Activated T-cell treated with anti-CD3 and anti-CD28 coated beads for 1 hour (primary cell): ENCODE measurements at places on chromosomes 4 and X.

DNA sequence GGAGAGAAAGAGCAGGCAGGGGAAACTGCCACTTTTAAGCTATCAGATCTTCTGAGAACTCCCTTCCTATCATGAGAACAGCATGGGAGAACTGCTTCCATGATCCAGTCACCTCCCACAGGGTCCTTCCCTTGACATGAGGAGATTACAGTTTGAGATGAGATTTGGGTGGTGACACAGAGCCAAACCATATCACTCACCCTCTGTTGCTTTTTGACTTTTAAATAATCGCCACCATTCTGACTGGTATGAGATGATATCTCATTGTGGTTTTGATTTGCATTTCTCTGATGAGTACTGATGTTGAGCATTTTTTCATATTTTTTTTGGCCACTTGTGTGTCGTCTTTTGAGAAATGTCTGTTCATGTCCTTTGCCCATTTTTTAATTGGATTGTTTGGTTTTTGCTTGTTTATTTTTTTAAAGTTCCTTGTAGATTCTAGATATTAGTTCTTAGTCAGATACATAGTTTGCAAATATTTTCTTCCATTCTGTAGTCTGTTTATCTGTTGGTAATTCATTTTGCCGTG, 6.5 kb upstream of the PAQR3 start:
- no peak for DNase-seq

GRCh38 chr4:108193886-108194672, 25.3 kb upstream of the LEF1 start:
- DNase-seq, result no peak

- DNase-seq, result no peak
Observed at GRCh38 chr4:148173397-148174017, 268.7 kb downstream of the NR3C2 start.

- no peak for DNase-seq
Observed at GRCh38 chr4:181968371-181968770, 274.8 kb upstream of the TENM3 start.

- no peak for DNase-seq
Observed at GRCh38 chrX:103201041-103201440, 13.9 kb upstream of the BEX4 start.

DNA sequence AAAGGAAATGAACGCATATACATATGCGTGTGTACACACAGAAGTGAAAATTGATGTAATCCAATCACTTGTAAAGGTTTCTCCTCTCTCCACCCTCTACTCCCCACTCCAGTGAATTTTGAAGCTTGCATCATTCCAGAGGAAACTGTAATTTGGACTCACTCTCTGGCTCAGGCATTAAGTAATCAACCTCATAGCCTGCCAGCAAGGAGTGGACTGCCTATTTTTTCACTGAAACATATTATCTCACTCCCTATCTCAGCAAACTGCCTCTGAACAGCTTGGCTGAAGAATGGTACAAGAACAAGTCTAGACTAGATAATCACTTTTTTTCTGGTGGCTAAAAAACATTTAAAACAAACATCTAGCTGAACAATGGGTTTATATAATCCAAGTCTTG, 124.2 kb downstream of the C4orf51 start:
- DNase-seq, result no peak

GRCh38 chr4:11605597-11605996, 176.9 kb upstream of the HS3ST1 start:
- no peak for DNase-seq

DNA sequence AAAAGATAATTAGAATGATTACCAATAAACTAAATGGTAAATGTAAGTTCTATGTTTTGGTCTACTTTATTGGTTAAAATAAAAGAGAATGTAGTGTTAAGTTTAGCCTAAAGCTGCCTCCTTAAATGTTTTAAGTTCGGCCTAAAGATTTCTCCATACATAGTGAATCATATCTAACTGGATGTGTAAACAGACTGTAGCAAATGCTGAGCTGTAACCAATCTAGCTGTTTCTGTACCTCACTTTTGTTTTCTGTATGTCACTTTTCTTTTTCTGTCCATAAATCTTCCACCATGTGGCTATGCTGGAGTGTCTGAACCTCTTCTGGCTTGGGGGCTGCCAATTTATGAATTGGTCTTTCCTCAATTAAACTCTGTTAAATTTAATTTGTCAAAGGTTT, 121.2 kb downstream of the TBCK start:
- no peak for DNase-seq

- DNase-seq, result no peak
Observed at GRCh38 chr4:7206911-7207567, 14.7 kb downstream of the SORCS2 start.

GRCh38 chr4:163473576-163473975, at the start of gene TKTL2:
TSS of gene TKTL2 (minus strand) at chr4:163473754. CDS start at chr4:163473734, 20 bp downstream.
- no peak for DNase-seq

DNA sequence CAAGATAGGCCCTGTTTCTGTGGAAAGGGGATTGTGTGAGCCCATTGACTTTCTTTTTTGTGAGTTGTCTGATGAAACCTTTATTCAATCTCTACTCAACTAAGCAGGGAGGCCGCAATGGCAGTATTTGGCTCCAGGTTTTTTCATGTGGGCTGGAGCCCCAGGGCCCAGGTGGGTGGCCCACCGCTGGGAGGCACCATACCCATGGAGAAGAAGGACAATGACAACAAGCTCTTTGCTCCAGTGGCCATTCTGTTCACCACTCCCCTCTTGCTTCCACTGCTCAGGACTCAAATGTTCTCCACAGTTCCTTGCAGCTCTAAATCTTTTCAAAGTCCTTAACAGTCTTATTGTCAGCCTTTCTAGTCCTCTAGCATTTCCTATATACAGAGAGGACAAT, 54.1 kb downstream of the HOPX start:
- DNase-seq, result no peak

GRCh38 chr4:52407545-52407944, 251.6 kb downstream of the USP46 start:
- no peak for DNase-seq

- no peak for DNase-seq
Observed at GRCh38 chrX:10015723-10016518, 48.8 kb downstream of the CLDN34 start.

DNA sequence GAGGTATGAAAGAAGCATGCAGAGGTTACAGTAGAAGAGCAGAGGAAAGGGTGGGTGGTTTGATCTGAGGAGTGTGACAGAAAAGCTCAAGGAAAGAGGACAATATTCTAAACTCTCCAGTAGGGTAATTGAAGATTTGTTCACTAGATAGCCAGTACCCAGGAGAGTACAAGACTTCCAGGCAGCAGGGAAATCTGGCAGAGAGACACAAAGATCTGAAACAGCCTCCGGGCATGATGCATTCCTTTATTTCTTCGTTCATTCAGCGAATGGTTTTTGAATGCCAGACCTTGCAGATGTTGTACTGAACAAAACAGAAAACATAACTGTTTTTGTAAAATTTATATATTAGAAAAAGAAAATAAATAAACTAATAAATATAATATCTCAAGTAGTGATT, 766.6 kb downstream of the FAT4 start:
- DNase-seq, result no peak

DNA sequence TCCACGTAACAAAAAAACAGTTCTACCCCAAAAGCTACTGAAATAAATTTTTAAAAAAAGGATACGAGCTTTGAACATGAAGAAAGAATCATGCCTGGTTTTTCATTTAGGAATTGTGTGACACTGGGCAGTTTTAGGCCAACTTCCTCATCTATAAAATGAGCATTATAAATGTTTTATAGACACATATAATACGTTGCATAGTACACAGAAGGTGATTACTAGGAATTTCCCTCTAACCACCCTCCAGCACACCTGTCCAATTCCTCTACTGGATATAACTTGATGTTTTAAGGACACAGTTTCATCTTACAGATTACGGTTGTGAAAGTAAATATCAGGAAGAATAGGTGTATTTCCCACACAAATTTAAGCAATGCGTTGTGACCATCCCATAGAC, 85.5 kb upstream of the IQCM start:
- DNase-seq, result no peak

GRCh38 chrX:71909956-71910355, 689 bp upstream of the NHSL2 start:
- no peak for DNase-seq

- DNase-seq, result no peak
Observed at GRCh38 chrX:123093792-123094191, 90.3 kb upstream of the GRIA3 start.

DNA sequence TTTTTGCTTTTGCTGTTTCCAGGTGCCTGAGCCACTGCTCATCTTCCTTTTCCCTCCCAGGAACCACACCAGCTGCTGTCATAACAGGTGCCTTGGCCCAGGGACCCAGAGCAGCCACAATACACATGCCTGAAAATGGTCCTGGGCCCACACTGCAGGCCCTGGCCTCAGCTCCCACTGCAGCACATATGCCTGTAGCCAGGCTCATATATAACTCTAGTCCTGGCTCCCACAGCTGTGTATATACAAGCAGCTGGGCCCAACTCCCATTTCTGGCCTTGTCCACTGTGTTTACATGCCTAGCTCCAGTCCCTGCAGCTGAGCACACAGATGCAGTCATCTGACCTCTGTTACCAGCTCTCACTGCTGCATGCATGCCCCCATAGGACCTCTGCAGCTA, 930.5 kb downstream of the ADGRL3 start:
- no peak for DNase-seq

DNA sequence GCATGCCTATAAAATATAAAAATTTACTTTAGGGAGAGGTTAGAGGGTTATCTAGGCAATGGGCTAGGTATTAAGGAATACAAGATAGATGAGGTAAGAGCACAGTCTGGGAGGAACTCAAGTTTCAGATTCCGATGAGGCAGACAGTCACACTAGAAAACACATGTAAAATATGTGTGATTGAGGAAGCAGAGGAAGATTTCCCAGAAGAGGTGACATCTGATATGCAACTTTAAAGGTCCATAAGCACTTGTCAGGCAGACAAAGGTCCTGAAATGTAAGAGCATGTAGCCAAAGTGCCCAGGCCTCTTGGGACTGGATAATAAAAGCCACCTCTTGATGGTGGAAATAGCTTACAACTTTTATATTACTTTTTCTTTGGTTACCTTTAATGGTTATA, 81.1 kb upstream of the AADAT start:
- no peak for DNase-seq

DNA sequence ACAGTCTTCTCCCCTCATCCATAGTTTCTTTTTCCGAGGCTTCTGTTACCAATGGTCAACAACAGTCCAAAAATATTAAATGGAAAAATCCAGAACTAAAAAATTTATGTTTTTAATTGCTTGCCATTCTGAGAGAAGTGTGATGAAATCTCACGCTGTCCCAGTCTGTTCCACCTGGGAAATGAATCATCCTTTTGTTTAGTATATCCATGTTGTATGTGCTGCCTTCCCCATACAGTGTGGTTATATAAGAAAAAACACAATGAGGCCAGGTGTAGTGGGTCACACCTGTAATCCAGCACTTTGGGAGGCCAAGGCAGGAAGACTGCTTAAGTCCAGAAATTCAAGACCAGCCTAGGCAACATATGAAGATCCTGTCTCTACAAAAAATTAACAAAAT, 161.6 kb downstream of the CHIC2 start:
- DNase-seq, result no peak

DNA sequence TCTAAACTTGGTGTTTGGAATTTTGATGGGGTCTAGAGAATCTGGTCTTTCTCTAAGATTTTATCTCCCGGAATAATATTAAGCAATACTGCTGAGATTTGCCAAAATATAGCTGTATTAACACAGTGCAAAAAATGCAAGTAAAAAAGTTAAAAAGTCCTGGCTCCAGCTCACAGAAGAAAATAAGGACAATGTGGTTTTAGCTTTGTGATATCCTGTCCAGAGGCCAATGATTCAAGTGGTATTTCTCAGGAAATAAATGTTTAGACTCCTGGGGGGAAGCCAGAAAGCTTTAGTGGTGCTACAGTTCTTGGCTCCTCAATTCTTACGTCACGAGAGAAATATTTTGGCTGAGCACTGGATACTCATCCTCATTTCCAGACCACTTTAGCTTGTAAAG, 40.9 kb upstream of the IL13RA2 start:
- DNase-seq, result no peak

GRCh38 chrX:14673764-14674163, 144.4 kb downstream of the GLRA2 start:
- DNase-seq, result no peak

DNA sequence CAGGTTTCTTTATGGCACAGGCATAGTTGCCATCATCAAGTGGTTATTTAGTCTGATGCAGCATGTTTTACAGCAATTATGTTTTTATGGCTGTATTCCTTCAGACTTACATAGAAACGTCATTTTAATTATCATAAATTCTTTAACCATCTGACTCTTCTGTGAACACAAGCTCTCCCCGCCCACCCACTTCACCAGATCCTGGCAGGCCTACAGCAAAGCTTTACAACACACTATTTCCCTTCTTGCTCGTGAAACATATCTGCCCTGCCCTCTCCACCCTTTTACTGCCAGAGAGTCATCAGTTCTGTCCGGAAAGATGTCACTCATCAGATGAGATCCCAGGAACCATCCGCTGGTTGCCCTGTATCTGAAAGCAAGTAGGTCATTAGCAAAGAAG, 120.5 kb downstream of the HS6ST2 start:
- DNase-seq, result no peak

- no peak for DNase-seq
Observed at GRCh38 chrX:112874175-112874574, 33.5 kb upstream of the AMOT start.

DNA sequence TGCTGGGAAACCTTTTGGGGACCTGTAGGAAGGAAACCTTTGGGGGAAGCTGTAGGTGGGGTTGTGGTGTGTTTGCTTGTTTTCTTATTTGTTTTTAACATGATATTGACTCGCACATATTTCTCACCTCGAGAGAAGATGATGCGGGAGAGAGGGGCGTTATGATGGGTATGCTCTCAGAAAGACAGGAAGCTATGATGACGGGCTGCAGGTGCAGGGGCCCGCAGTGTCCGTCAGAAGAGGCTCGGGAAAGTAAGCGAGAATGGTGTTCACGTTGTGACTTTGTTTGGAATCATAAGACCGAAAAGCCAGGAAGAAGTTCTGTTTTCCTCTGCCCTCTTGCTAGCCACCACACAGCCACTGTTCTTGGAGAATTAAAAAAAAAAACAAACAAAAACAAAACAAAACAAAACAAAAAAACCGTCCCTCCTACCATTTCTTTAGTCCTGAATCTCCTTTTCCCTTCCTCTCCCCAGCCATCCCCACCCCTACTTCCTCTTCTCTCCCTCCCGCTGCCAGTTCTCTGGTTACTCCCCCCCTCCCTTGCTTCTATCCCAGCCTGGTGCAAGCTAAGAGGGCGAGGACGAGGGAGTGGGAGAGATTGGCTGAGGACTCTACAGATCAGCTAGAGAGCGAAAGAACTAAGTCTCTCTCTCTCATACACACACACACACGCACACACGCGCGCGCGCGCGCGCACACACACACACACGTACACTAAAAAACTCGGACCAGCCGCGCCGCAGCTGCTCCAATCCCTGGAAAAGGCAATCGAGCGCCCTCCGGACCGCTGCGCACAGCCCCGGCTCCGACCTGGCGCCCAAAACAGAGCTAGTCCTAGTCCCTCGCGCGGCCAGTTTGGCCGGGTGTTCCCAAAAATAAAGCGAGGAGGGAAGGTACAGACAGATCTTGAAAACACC, at the start of gene BMP3:
Gene BMP3 (plus strand): TSS at position 648 of the 920 bp plus-strand sequence. CDS start 577 bp downstream, outside the sequence.
- no peak for DNase-seq

- no peak for DNase-seq
Observed at GRCh38 chr4:142984871-142985585, 138.9 kb upstream of the INPP4B start.

GRCh38 chr4:175435381-175435783, 376.7 kb downstream of the GPM6A start:
- DNase-seq, result no peak

- DNase-seq, result no peak
Observed at GRCh38 chr4:160180211-160180610, 1077.3 kb downstream of the RAPGEF2 start.

- no peak for DNase-seq
Observed at GRCh38 chr4:55866290-55866907, 13.0 kb downstream of the EXOC1 start.
